Thoracic aorta (tissue), 2 donors: ENCODE measurements at places on chromosomes 12 and 14.

GRCh38 chr14:67232621-67233020 lies 8.6 kb upstream of the PALS1 start:
- DNase-seq, result no peak

GRCh38 chr14:36700651-36701050 lies 39.0 kb downstream of the PAX9 start:
- no peak for DNase-seq

DNA sequence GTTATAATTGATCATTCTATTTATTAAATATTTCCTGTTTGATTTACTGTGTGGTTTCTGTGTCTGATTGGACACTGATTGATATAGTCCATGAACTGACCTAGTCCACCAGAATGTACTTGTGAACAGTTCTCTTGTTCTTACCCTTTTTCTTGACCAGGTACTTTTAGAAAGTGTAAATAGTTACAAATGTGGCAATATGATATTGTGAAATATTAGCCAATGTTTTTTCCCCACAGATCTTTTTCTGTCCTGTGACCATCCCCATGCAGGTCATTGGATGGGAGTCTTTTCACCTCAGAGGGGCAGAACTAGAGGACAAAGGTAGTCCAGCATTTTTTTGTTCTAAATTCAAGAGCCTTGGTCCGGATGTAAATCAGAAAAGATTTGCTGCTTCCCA lies 8.3 kb upstream of the CRY1 start:
- DNase-seq, result no peak

DNA sequence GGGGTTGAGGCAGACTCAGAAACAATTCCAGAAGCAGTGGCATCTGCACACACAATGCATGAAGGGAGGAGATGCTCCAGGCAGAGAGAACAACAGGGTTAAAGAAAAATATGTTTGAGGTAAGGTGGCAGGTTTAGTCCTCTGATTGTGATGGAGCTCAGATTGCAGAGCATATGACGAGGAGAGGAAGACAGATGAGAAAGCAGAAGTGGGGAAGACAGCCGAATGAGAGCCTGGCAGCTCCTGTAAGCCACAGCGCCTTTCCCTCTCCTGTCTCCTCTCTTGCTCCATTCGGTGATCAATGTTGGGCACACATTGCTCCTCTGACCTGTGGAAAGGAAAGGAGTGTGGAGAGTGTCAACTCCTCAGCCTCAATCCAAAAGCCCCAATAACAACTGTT lies 372.2 kb downstream of the GXYLT1 start:
- no peak for DNase-seq

GRCh38 chr12:115394496-115395220 lies 710.7 kb upstream of the TBX3 start:
- DNase-seq, result no peak
